ENCODE measurements at places on chromosomes 6 and 20.

DNA sequence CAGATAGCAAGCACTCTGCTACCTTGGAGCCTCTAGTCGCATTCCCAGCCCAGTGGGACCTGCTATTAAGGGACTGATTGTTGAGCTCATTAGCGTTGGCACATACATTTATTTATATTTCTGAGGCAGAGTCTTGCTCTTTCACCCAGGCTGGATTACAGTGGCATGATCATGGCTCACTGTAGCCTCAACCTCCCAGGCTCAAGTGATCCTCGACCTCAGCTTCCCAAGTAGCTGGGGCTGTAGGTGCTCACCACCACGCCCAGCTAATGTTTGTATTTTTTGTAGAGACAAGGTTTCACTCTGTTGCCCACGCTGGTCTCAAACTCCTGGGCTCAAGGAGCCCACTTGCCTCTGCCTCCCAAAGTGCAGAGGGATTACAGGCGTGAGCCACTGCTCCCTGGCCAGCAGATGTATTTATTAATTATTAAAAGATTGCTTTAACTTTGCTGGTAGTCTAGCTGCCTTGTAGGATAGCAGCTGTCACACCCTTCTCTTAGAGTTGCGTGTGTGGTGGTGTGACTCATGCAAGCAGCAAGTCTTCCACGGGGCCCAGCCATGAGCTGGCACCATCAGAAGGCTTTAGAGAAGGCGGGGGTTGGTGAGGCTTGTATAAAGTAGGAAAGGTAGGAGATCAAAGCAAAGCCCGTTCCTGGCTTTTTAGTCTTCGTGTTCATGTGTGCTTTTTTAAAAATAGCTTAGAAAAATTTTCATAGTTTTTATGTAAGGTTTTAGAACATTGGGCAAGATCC, 16.5 kb downstream of the ACTR5 start:
- DNase-seq, result no peak

DNA sequence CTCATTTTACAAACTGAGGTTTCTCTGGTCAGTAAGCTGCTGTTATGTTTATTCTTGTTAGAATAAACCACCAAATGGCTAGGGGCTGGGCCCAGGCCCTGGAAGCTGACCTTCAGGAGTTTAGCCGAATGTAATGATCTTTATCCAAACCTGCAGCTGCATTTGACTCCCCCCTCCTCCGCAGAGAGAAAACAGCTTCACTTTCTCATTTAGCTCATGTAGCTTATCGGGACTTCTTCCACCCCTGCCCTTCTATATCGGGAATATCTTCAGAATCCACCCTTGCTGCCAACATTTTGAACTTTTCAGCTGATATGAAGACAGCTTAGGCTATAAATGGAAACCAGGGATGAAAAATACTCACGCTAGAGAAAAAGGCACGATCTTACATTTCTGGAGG, 102.6 kb downstream of the ZMYND8 start:
- no peak for DNase-seq

- no peak for DNase-seq
Observed at GRCh38 chr6:110661414-110661813, 153.9 kb downstream of the CDK19 start.

DNA sequence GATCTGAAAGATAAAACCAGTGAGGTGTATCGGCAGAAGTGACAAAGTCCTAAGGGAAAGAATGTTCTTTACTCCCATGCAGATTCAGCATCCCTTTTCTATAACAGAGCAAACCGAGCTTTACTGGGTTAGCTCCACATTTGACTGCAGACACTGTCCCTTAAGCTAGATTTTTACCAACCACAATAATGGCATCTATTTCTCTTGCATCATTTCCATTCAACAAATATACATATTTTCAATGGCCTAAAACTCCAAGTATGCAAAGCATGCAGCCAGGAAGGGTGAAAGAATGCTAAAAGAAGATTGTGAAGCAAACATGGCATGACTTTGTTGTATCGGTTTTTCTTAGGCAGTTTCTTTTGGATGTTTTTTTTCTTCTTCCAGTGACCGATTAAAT, 255.4 kb downstream of the OGFRL1 start:
- DNase-seq, result no peak

GRCh38 chr6:126339796-126340609, at the start of gene CENPW:
Gene CENPW (plus strand): TSS chr6:126340115. CDS start chr6:126340274, 159 bp downstream.
- peak; percentile 83 for DNase-seq
